ENCODE measurements at places on chromosomes 3 and 15.

DNA sequence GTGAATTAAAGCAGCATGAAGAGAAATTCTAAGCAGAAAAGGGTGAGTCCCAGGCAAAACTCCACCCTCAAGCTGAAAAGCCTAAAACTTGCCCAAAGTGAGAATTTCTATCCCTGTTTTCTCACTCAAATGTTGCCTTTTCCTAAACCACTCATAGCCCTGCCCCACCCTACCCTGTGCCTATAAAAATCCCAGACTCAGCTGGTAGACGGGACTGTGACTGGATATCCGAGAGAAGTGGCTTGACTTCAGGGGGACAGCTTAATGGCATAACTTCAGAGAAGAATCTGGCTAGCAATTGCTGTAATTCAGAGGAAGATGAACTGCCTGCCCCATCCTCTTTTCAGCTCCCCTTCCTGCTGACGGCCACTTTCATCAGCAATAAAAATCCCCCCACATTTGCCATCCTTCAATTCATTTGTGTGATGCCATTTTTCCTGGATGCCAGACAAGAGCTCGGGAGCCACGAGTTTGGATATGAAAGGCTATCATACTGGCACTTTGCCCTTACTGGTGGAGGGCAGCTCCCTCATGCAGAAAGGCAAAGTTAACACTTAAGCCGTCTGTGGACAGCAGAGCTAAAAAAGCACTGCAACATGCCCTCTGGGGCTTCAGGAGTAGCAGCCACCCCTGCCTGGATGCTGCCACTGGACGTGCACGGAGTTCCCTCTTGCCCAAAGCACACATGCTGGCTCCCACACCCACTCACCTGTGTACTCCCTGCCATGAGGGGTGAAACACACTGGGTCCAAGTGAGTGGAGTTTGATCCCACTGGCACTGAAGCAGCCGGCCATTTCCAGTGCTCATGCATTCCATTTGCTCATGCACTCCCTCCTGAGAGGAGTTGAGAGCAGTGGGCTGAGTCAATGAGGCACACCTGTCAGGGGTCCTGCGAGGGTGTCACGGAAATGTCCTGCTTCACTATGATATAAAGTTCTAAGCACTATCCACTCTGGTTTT is 670.6 kb downstream of the PLOD2 start:
- no peak for DNase-seq

GRCh38 chr3:54331341-54331740 is 209.0 kb downstream of the CACNA2D3 start:
- DNase-seq: no peak

DNA sequence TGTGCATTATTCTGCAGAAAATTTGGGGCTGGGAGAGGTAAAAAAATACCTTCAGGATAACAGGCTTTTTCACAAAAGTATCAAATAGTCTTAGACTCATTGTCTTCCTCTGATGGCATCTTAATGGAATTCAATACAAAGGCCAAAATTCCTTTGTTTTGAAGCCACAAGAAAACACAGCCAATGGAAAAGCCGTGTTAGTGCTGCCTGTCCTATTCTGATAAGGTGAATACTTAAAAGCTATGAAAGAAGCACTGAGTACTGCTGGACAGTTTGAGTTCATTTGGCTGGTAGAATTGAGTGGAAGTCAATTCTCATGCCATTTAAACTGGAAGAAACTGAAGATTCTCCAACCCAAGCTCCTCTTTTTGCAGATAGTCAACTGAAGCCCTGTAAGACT is 395.3 kb upstream of the TPRG1 start:
- DNase-seq: no peak

GRCh38 chr3:52872245-52872644 is 25.1 kb downstream of the STIMATE start:
- no peak for DNase-seq

DNA sequence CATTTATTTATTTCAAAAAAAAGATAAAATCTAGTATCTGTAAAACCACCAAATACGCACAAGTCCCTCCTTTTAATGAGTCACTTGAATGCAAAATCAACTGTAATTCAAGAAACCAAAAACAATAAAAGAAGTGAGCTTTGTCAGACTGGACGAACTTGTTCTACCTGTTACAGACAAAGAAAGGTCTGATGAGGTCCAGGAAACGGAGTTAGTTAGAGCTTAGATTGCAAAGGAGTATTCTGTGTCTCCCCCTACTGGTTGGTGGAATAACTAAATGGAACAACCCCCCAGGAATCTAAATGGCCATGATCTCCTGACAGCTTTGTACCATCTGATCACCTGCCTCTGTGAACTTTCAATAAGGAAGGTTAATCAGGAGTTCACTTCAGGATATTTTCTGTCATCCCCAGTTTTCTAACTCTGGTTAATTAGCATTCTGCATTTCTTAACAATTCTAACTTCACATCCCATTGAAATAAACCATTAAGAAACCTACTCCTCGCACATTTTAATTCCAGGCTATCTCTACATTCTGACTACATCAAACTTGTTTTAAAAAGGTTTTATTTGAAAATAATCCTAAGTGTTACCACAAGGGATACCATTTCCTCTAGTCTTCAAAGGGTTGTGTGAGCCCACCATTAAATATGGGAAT is 333.0 kb upstream of the SATB1 start:
- no peak for DNase-seq

- DNase-seq: no peak
Observed at GRCh38 chr3:144106970-144107369, 135.3 kb downstream of the DIPK2A start.

DNA sequence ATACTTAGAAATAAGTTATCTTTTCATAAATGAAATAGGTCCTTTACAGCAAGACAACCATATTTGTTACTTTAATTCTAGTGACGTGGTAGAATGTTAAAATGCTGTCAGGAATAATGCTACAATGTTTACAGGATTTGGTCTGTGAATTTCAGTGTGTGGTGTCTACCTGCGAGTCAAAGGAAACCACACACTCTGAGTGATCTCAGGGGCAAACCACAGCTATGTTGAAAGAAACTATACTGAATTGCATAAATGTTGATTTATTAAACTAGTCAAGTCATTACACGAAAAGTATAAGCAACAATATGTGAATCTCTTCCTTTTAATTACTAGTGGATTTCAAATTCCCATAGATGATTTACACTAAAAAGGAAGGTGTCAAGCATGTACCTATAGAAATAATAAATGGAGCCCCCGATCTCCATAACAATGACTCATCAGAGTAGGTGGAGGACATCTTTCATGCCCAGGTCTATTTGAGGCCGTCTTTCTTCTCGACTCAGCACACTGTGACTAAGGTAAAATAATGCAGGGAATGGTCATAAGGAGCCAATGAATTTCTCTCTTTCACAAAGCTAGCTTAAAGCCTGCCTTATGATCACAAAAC is 463.0 kb downstream of the ERC2 start:
- DNase-seq: no peak

Measured in anterior cingulate cortex (tissue), 58 donors.